Parietal lobe (tissue), 2 donors: ENCODE measurements at places on chromosomes 11 and 22. TPM values are rescaled to one million over a fixed set of nuclear protein-coding genes. Genes with fewer than 3 reads are reported as not detected.

The CARD18 gene
- not detected for total RNA-seq

The EFCAB6 gene
- total RNA-seq, result 12.5 TPM

The NEAT1 gene
- total RNA-seq, result 11.6 TPM

The GANAB gene
- 64.8 TPM for total RNA-seq

The EXT2 gene
- 138 TPM for total RNA-seq

The TMA7B gene
- total RNA-seq, result not detected

The GGT5 gene
- total RNA-seq, result 1.3 TPM

The OR5AS1 gene
- total RNA-seq, result not detected

The ALG9 gene
- total RNA-seq, result 113 TPM

The CYP2D6 gene
- total RNA-seq, result 7.2 TPM

The RASSF10 gene
- 3.1 TPM for total RNA-seq

The TXNRD2 gene
- 16.3 TPM for total RNA-seq

The PARVA gene
- total RNA-seq, result 5.0 TPM

The CARD16 gene
- not detected for total RNA-seq

The POU2AF2 gene
- total RNA-seq, result not detected

The IFITM2 gene
- 3.1 TPM for total RNA-seq

The C11orf21 gene
- not detected for total RNA-seq

The TMEM86A gene
- total RNA-seq, result 7.5 TPM

The CALCB gene
- not detected for total RNA-seq

The DLG2 gene
- total RNA-seq, result 482 TPM
